EH (cell line): ENCODE measurements at places on chromosomes 4 and X.
A peak's percentile ranks its signal among the peaks of the same experiment; 100 is the strongest.

DNA sequence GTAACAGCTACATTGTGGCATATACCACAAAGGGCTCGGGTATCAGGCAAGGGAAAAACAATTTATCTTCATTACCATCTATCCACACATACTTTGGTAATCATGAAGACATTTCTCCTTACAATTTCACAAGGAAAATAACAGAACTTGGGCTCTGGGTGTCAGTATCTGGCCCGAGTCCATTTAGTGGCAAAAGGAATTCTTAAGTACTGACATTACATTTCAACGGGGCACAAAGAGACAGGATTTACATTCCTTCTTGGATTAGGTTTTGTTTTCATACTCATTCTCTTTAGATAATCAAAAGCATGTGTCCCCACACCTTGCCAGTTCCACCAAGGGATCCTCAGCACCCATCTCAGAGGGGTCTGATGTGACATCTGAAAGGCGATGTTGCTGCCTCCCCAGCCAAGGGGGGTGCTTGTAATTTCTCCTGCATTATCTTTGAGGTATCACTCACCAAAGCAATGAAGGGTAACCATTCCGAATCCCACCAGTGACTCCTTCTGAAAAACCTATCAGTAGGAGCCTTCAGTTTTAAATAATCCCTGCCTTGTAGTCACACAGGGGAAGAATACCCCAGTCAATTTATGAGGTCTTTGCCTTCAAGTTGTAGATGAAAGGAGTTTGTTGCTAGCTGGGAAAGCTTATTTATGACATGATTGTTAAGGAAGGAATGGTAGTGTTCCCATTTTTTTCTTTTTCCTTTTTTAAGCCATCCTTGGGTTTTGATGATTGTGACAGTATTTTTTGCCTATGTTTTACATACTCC is 118.6 kb downstream of the PALLD start:
- peak; percentile 93 for DNase-seq

GRCh38 chr4:86038037-86038436 is 321.8 kb downstream of the MAPK10 start:
- DNase-seq, result no peak

GRCh38 chr4:123806056-123806455 is 409.5 kb downstream of the SPRY1 start:
- DNase-seq, result peak; percentile 51

GRCh38 chr4:127084666-127085065 is 548.1 kb upstream of the INTU start:
- DNase-seq, result no peak

DNA sequence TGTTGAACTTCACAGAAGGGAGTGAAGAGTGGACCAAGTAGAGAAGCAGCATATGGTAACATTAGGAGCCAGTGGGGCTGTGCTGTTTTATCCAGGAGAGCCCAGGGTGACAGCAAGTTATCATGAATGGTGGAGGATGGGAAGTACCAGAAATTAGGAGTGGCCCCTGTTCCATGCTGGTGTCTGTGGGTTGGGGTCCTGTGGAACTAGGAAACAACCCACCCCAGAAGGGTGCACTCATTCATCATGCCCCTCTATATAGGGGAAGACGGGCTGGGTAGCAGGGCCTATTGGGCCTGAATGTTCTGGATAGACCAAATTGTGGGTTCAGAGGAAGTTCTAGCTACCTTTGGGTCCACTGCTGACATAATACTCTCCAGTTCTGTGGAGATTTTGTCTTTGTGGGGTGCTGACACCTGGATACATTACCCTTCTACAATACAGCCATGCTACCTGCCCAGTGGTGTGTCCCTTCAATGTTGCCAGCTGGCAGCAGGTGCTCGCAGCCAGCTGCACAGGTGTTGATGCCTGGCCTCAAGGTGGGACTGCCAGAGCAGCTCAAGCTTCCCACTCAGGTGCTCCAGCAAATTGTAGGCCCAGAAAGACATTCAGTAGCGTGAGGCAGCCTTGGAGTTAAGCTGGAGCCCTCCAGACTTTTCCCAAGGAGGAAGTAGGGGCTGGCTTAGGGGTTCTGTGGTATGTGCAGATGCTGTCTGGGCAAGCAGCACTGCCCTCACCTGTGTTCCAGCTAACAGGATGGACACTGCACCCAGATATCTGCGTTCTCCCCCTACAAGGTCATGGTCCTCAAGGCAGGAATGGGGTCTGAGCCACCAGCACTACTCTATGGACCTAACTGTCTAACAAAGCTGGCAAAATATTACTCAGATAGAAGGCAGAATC is 106.5 kb downstream of the NHSL2 start:
- DNase-seq, result no peak

- no peak for DNase-seq
Observed at GRCh38 chr4:8694651-8695151, 102.1 kb downstream of the CPZ start.

- no peak for DNase-seq
Observed at GRCh38 chr4:117417856-117418255, 332.5 kb upstream of the TRAM1L1 start.

DNA sequence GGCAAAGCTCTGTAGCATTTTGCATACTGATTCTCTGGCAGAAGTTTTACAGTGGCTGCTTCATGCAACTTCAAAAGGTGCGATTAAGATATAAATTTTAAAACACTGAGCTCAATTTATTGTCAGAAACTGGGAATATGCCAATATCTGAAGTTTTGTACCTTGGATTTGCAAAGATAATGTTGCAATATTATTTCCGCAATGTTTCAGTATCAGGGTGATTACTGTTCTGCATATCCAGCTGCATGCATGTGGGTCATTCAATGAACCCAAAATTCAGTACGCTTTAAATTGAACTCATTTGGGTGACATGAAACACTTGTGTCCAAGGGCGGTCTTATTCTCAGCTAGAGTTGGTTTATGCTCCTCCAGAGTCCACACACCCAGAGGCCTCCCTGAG is 26.2 kb downstream of the TRMT10A start:
- DNase-seq, result no peak

DNA sequence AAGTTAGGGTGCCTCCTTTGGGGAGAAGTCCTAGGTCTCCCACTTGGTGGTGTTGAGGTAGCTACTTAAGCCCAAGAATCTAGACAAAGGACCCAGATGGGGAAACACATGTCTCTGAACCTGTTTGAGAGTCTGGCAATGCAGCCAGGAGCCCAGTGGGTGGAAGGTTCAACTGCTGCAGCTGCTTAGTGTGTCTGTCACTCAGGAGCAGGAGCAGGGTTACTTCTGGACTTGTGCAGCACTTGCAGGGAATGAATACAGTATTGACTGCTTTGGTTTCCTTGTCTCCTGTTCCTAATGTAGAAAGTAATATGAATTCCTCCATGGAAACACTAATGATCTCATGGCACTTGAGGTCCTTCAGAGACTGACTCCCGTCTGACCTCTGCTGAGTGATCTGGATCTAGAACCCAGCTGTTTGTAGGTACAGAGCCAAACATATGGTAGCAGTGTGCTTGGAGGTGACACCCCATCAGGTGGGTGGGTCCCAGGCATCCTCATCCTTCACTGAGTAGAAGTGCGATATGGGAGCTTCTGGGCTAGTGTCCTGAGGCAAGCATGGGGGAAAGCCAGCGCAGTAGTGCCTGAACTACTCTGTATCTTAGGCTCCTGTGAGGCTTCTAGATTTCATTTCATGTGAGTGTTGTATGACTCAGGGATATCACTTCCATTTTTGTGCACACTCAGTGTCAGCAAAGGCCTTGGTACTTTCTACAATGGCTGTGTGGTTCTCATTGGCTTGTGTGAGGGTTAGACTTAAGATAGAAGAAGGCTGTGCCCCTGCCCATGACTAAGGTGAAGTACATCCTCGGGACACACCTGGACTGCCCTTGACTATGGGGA is 85.0 kb upstream of the WDR1 start:
- no peak for DNase-seq

DNA sequence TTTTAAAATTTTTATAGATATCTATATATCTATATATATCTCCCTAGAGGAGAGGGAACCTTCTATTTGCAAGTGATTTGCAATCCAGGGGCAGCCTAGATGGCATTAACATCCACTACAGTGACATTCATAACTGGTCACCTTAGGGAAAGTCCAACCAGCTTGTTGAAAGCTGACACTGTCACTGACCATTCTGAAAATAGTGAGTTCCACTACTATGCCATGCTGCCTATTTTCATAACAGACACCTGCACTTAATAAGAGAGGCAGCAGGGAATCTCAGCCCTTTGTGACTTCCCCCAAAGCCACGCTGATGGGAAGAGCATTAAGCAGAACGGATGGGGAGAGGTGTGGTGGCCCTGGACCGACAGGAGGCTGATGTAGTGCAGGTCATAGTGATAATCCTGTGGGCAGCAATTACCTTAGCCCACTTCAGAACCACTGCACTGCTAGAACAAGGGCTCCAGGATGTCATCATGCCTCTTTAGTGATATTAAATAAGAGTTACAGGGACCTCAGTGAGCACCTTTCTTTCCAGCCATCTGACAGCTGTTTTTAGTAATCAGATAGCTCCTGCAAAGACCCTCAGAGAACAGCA is 51.3 kb downstream of the GPRIN3 start:
- DNase-seq, result no peak
